Activated CD8-positive, alpha-beta memory T cell treated with anti-CD3 and anti-CD28 coated beads for 1 hour (primary cell): ENCODE measurements at places on chromosomes 4 and X.

DNA sequence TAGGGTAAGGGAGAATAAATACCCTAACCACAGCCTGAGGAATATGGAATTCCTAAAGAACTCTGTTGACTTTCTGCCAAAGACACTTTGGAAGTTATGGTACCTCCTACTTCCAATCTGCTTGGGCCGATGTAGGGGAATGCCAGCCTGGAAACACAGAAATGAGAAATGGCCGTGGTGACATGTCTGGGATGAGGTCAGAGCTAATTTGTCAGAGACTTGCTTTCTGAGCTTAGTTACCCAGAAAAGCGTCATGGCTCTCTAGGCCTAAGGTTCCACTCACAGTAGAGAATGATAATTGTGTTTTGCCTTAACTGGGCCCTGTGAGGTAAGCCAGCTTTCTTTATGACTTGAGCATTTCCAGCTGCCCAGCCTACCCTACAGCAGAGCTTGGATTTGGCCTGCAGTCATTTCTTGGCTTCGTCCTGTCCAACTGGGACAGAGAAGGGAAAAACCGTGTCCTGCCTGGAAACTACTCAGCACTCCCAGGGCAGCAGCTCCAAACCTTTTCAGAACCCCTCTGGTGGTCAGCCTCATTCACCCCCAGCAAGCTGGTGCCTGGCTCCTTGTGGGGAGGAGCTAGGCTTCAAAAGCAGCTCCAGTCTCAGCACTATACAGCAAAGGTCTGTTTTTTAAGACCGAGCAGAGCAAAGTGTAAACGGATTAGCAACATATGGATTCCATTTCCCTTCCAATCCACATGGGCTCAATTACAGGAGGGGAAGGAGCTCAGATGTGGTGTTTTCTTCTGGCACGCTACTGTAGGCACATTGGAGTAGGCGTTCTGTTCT is 92.3 kb downstream of the RLIM start:
- DNase-seq: no peak

GRCh38 chr4:177041356-177041755 is 248.6 kb upstream of the VEGFC start:
- no peak for DNase-seq

- DNase-seq: no peak
Measured at GRCh38 chr4:177461606-177462005, 19.4 kb upstream of the AGA start.

GRCh38 chrX:11532291-11533078 is 133.2 kb downstream of the ARHGAP6 start:
- no peak for DNase-seq

- no peak for DNase-seq
Measured at GRCh38 chr4:59608466-59608865, 1591.7 kb upstream of the ADGRL3 start.

- DNase-seq: no peak
Measured at GRCh38 chr4:89277412-89277811, 30.2 kb downstream of the GPRIN3 start.
